ENCODE measurements at places on chromosomes 2 and 18.

- DNase-seq, result no peak
Measured at GRCh38 chr18:35455926-35456763, 41.6 kb downstream of the INO80C start.

DNA sequence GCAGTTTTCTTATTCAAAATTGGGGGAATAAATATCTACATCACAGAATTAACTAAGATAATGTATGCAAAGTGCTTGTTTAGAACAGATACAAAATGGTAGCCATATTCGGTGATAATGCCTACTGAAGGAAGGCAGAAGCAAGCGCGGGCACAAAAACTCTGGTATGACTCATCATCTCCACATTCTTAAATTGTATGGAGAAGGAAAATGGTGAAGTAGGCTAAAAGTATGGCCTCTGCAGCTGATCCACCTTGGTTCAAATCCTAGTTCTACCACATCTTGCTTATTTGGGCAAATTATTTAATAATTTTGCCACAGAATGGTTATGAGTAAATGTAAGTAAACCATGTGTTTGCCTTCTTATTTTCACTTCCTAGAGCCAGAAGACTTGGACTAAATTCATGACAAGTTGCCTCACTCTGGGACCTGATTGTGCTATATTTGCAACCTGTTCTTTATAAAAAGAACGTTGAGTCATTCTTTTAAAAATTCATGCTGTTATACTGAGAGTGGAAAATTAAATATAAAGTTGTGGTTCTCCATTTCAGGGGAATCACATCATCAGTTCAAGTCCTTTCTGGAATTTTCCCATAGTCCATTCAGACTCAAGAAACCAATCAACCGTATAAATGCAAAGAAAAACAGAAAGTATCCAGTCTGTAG, 9.0 kb upstream of the CDK15 start:
- no peak for DNase-seq

- no peak for DNase-seq
Measured at GRCh38 chr2:84458551-84459017, 496 bp downstream of the SUCLG1 start.

GRCh38 chr2:128727914-128728313, 409.2 kb upstream of the HS6ST1 start:
- no peak for DNase-seq

- no peak for DNase-seq
Measured at GRCh38 chr2:83827618-83828017, 631.5 kb downstream of the SUCLG1 start.

- DNase-seq, result no peak
Measured at GRCh38 chr2:145206496-145207281, 686.8 kb upstream of the ZEB2 start.

GRCh38 chr2:172947461-172948153, 128.0 kb upstream of the MAP3K20 start:
- no peak for DNase-seq

DNA sequence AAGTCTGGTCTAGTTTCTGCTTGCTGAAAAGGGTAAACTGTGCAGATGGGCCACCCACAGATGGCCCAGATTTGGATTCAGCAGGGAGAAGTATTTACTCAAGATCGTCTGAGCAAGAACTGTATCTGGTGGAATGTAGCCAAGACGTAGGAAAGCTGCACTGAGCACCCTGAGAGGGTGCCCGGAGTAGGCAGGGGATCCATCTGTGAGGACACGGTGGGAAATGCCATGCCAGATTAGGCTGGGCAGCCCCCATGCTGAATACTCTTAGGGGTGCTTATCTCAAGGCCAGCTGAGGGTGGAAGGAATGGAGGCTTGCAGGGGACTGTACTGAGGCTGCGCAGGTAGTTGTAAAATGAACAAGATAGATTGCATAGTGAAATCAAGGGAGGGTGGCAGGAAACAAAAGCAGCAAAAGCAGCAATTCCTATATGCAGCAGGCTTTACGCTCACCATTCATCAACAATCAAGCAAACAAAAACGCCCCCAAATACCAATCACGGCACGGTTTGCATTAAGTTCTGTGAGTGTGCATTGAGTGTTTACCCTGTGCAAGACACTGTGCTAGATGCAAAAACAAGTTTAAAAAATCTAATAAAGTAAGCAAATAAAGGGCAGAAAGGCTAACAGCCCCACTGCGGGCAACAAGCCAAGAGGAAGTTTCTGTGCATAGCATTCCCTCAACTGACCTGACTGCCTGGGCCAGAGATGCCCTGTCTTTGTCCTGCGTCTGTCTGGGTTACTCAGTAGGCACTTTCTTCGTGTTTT, 32.2 kb upstream of the LPIN2 start:
- DNase-seq, result no peak

DNA sequence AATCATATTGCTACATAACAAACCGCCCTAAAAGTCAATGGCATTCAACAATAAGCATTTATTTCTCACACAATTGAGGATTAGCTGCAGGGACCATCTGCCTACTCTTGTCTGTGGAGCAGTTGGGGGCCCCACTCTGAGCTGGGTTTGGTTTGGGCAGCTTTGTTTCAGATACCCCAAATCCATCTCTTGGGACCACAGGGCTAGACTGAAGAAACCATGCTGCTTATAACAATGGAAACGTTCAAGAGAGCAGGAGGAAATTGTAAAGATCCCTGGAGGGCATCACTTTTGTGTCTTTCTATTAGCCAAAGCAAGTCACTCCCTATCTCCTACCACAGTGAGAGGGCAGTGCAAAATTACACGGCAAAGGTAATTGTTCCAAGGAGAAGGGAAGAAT, 146.5 kb upstream of the MGAT5 start:
- DNase-seq, result no peak

- DNase-seq, result no peak
Measured at GRCh38 chr2:120771111-120771780, 35.6 kb downstream of the GLI2 start.
